Vagina (tissue), 2 donors: ENCODE measurements at places on chromosomes 4 and X.

- no peak for DNase-seq
Observed at GRCh38 chrX:38798956-38799355, 2.3 kb upstream of the MID1IP1 start.

- DNase-seq = no peak
Observed at GRCh38 chrX:15146515-15146914, 123.4 kb downstream of the ASB9 start.

DNA sequence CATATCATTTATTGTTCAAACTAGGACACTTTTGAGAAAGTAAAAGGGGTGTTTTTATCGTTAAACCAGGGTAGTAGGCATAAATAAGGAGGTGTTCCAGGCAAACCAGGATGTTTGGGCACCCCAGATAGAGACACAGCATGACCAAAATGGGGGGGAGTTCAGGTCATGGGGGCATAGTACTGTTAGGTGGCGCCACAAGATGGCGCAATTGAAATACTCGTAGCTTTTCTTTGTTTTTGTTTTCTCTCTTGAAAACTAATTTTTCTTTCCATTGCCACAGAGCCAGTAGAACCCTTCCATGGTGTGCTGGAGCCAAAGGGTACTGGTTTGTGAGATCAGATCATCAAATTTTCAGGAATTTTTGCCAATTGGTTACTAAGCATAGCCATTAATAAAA, 283.4 kb downstream of the BCOR start:
- no peak for DNase-seq

- no peak for DNase-seq
Observed at GRCh38 chrX:39427906-39428305, 626.6 kb downstream of the MID1IP1 start.

DNA sequence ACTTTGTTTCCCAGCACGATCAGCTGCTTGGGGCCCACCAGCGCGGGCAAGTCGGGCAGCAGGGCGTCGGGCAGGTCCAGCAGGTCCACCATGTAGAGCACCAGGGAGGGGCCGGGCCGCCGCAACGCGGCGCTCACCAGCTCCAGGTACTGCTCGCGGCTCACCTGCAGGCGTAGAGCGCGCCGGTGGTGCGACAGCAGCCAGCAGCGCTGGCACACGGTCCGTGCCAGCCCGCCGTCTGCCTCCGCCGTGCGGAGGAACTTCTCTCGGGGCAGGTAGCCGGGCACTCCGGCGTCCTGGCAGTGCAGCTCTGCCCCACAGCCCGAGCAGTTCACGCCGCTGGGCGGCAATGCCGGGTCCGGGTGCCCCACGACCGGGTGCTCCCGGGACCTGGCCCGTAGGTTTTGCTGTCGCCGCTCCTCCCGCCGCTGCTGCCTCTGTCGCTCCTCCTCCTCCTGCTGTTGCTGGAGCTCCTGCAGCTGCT, 527 bp downstream of the NOA1 start:
- no peak for DNase-seq

DNA sequence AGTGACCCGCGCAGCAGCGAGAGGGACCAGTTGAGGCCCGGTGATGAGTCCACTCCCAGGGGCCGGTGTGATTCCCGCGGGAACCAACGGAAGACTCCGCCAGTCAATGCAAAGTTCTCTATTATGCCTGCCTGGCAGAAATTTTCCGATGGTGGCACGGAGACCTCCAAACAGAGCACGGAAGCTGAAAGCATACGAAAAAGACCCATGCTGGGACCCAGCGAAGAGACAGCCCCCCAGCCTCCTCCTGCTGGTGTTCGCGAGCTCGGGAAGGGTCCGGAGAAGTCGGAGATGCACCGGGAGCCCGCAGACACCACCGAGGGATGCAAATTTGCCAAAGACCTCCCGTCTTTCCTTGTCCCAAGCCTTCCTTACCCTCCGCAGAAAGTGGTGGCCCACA, 71.7 kb downstream of the AASDH start:
- no peak for DNase-seq

DNA sequence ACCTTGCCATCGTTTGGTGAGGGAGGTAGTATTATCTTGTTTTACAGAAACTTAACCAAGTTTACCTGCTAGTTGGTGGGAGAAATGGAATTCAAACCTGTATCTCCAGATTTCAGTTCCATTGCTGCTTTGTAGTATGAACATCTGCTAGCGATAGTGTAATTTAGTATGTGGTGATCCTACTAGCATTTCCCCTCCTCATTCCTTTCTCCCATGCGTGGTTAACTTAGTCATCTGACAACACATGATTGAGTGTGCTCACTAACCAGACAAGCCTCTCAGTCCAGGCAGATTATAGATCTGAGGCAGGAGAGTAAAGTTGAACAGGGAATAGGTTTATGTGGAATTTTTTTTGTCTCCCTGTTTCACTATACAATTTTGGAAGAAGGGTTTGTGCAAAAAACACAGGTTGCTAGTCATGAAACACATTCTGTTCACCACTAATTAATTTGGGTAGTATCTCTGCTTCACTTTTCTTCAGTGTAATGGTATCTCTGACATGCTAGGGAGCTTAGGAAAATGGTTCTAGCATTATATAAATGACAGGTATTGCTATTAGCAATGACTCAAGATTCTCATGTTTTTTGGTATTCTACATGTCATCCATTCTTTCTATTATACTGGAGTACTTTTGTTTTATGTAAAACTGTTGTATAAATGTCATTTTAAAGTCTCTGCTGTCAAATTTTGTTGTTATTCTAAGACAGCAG, 21.7 kb downstream of the RBPJ start:
- DNase-seq = no peak

DNA sequence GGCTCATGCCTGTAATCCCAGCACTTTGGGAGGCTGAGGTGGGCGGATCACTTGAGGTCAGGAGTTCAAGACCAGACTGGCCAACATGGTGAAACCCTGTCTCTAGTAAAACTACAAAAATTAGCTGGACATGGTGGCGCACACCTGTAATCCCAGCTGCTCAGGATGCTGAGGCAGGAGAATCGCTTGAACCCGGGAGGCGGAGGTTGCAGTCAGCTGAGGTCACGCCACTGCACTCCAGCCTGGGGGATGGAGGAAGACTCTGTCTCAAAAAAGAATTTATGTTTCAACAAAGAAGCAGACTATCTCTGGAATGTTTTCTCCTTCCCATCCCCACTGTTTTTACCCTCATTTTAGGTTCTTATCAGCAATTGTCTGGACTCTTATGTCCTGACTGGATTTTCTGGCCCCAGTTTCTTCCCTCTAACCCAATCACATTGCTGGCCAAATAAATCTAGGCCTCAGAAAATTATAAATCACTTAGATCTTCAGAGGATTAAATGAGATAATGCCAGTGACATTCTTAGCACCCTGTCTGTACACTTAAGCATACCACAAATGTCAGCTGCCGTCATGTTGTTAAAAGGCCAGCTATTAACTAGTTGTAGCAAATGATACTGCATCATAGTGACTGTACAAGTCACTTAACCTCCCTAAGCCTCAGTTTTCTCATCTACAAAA, 44.9 kb upstream of the PRSS48 start:
- no peak for DNase-seq

- DNase-seq = no peak
Observed at GRCh38 chr4:155667222-155667567, 547 bp downstream of the GUCY1A1 start.

DNA sequence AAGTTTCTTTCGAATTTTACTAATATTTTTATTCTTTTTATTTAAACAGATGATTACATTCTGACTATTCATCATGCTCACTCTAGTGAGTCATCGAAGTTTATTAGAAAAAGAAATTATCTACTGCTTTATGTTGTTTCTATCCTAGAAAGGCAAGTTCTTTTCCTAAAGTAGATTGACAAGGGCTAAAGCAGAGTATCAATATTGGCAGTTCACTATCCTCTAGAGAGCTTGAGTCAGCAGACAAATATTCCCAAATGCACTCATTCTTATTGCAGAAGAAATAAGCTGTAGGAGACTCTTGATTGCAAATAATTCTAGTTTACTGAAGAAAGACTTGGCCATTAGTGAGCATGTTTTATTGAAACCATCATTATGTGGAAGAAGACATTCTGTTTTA, 911.8 kb downstream of the CENPC start:
- DNase-seq = no peak

DNA sequence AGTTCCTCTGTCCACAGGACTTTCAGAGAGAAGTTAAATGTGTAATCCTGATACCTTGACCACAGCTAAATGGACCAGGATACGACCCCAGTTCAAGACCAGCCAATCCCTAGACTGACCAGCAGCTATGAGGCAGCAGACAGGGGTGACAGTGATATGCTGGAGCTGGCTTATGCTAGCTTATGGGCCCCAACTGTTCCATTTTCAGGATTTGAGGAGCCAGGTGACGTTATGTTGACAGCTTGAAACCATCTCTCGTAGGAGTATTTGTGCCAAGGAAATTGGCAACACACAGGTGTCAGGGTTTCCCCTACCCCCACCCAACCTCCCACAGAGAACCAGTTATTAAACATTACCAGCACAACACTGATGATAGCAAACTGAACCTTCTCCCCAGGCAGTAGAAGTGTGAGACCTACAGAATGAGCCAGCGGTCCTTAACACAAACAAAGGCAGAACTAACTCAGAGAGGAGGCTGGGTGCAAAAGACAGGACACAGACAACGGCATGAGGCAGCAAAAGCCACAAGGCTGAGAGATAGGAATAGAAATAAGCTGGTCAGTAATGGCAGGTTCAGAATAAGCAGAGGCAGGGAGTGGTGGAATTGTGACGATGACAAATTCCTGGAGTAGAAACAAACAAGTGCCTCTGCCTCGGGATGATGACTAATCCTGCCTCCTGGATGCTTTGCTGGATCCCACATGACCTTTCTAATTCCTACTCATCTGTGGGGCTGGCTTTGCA, 85.6 kb upstream of the CPEB2 start:
- DNase-seq = no peak

GRCh38 chr4:40363945-40364344, 28.8 kb downstream of the CHRNA9 start:
- DNase-seq = no peak

- DNase-seq = no peak
Observed at GRCh38 chr4:67871867-67872266, 11.9 kb downstream of the TMPRSS11D start.

GRCh38 chr4:186027405-186027804, 41.6 kb upstream of the TLR3 start:
- DNase-seq = no peak

DNA sequence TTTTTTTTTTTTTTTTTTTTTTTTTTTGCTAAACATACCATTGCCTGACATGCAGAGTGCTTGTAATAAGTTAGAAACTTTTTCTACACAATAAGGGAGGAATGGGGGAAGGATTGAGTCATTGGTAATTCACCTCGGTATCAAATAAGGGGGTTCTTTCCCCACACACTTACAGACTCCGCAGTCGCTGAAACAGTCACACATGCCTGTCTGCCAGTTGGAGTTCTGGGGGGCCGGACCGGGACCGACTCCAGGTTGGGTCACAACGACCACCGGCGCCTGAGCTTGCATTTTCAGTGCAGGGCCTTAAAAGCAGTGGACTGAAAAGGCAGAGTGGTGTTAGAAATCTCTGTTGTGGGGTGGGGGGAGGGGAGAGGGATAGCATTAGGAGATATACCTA, 6.9 kb downstream of the PLAC8 start:
- DNase-seq = no peak

DNA sequence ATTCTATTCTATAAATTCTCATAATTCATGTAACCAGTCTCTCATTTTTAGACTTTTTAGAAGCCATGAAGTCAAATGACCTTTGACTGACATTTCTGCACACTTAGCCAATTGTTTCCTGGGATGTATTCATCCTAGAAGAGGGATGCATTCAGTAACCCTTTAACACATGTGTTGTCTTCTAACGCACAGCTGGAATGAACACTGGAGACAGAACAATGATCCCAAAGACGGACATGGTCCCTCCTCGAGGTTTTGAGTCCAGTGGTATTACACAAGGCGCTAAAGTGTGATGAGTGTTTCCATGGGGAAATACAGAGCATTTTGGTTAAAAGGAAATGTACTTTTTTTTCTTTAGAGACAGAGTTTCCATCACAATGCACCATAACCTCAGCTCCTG, 39.8 kb upstream of the CLDN24 start:
- DNase-seq = no peak

GRCh38 chrX:80879143-80879542, 69.5 kb upstream of the BRWD3 start:
- no peak for DNase-seq

- no peak for DNase-seq
Observed at GRCh38 chr4:140726776-140727500, 29.2 kb downstream of the TBC1D9 start.

- no peak for DNase-seq
Observed at GRCh38 chr4:72109959-72110497, 78.2 kb downstream of the NPFFR2 start.

GRCh38 chr4:81214881-81215868, at the start of gene PRKG2:
Gene PRKG2 (minus strand): TSS chr4:81215222. CDS start chr4:81205047, 10,175 bp downstream.
- DNase-seq = no peak

DNA sequence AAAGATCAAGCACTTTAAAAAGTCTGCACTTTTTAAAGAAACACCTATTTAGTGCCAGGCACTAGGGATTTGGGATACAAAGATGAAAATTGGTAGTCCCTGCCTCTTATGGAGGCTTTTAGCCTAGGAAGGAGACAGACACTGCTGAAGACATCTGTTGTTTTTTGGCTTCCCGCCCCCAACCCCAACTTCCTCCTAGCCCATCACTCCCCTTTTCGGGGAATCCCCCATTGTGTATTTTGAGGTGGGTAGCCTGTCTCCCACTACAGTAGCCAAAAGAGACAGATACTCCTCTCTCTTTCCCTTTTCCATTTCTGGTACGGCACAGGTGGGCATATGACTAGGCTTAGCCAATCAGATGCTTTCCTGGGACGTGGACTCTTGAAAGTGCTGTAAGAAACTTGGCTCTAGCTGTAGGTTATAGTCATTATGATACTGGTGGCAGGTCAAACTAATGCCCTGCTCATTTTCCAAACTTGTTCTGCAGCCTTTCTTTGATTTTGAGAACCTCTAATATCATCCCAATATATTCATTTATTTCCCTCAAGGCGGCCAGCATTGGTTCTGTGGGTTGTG, 194.6 kb upstream of the RBPJ start:
- peak; percentile 34 for DNase-seq

GRCh38 chr4:120568731-120569130, 353.8 kb downstream of the PRDM5 start:
- DNase-seq = no peak

DNA sequence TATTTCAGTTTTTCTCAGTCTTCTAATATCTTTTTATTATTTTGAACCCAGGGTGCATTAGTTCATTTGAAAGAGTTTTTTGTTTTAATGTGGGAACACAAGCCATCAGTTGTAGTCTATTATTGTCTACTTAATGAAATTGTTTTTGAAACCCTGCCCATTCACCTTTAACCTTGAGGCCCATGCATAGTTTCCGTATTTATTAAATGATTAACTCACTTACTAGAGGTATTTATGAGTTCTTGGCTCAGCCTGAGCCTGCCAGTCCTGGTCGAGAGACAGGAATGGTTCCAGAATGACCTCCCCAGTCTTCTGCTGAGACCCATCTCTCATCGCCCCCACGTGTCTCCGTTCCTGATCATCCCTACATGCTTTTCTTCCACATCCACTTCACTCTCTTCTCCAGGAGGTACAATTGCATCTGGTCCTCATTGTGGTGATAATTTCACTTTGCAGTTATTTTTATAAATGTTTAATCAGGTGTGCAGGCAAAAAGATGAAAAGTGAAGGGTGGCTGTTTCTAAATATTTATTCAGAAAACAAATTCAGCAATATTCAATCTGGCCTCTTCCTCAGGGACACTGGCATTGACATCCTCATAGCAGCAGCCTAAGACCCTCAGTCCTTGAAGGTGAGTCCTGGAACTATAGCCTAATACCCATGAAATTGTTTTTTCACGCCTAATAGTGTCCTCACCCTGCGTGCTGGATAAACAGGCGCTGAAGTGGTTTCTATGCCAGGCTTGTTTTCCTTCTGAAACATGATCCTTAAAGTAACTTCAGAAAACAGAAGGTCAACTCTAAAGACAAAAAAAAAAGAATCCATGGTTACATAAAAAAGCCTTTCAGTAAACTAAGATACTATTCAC, 112.8 kb downstream of the KDR start:
- DNase-seq = no peak
